Fibroblast of skin of right quadriceps (primary cell): ENCODE measurements at places on chromosomes 7 and 10.

GRCh38 chr10:115606086-115606485, 512.9 kb downstream of the ATRNL1 start:
- DNase-seq: peak; percentile 67

- no peak for DNase-seq
These were observed 12.1 kb downstream of the DOCK1 start for GRCh38 chr10:126917375-126917774.

DNA sequence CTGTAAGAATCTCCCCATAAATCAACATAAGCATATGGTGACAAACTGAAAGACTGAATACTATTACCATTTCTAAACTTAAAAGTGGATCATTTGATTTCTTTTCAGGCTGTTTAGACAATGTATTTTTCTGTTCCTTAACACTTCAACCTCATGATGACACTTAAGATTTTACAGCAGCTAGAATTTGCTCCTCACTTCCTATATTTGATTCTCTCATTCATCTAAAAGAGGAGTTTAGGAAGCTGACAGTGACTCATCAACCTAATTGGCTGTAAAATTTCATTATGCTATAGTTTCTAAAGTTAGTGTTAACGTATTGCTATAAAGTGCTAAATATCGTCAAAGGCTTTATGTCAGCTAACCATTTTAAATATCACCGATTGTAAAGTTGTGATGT, 478.7 kb downstream of the GRM8 start:
- DNase-seq: no peak

GRCh38 chr7:140455743-140456142, 23.6 kb downstream of the MKRN1 start:
- no peak for DNase-seq

- peak; percentile 97 for DNase-seq
These were observed 212.5 kb upstream of the CELF2 start for GRCh38 chr10:10804998-10805740.

- DNase-seq: no peak
These were observed at the start of gene NPC1L1 for GRCh38 chr7:44541028-44541869. NPC1L1 (minus strand) TSS chr7:44541330; CDS start chr7:44541259, 71 bp downstream.

GRCh38 chr10:11292576-11293302, 275.1 kb downstream of the CELF2 start:
- DNase-seq: no peak

GRCh38 chr7:26159243-26159642, 7.2 kb downstream of the NFE2L3 start:
- DNase-seq: peak; percentile 41

DNA sequence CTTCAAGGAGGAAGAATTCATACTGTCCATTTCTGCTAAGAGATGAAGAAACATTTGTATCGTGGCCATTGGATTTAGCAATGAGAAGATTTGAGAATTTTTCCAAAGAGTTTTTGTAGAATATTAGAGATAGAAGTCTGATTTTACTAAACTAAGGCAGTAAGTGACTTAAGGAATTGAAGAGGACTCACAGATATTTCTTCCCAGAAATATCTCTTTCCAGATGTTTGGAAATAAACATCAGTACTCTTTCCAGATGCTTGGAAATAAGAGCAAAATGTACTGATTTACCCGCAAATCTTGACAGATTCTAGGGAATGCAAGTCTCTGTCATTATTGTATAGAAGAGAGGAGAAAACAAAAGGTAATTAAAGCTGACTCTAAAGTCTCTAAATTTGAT, 91.3 kb downstream of the IMMP2L start:
- DNase-seq: no peak

GRCh38 chr7:50304911-50305582, 531 bp downstream of the IKZF1 start:
- DNase-seq: no peak

DNA sequence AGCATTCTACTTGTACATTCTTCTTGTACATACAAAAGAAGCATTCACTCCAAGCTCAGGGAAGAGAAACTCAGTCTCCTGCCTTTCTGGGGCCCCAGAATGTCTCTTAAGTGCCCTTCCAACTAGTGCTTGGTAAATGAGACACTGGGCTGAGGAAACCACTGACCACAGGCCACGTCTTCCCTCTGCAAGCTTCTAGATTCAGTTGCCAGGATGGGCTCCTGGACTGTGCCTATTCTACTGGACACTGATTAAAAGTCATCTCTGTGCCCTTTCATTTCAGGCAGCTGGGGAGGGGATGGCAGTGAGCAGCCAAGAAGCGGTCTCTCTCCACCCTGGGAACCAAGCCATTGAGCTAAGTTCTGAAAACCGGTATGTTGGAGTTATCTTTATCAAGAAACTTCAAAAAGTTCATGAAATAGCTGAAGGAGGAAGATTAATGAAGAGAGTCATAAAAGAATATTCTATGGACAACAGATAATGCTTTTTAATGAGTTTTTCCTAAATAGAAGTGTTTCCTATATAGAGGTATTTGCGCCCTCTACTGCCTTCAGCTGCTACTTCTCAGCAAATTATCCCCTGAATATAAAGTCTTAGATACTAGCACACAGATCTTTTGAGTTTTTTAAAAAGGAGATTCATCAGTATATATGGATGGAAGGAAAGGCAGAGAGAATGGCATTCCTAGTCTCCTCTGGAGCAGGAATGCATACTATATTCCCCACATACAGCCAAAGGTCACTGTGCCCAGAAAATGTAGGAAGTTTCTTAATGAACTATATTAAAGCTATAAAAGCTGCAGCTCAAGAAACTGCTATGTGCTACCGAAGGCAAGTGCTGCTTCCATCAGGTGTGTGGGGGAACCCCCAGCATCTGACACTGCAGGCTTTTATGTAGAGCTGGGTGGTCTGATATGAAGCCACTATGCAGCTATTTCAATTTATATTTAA, 8.4 kb upstream of the IFIT1B start:
- DNase-seq: peak; percentile 51

GRCh38 chr7:127487381-127487780, 94.9 kb upstream of the ZNF800 start:
- no peak for DNase-seq

- peak; percentile 39 for DNase-seq
These were observed 180.5 kb downstream of the PFKFB3 start for GRCh38 chr10:6383096-6383812.

GRCh38 chr10:114718374-114718773, 60.3 kb upstream of the ABLIM1 start:
- no peak for DNase-seq

DNA sequence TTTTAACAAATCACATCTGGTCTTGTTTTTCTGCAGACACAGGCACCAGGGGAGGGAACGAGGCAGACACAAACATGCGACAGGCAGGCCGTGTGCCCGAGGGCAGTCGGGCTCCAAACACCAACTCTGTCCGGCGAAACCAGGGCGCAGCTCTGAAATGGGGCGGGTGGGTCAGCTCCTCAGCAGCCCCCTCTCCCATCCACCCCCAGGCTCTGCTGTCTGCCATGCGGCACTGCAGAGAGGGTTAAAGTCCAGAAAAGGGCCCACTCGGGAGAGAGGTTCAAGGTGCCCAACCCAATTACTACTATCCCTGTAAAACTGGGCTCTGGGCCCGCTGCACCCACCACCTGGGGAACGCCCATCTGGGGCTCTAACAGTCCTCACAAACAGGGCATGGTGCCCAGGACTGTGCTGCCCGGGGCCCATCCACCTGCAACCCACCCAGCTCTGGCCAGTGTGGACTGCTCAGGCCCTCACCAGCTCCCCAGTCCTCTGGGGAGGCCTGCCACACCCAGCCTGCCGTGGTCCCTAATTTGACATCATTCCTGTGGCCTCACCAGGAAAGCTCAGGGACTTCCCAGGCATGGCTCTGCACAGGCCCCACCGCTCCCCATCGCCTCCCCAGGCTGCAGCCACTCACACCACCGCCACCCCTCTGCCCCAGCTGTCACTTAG, 18.7 kb downstream of the YKT6 start:
- DNase-seq: no peak

- DNase-seq: no peak
These were observed 10.3 kb upstream of the LRRN3 start for GRCh38 chr7:111080495-111081105.

DNA sequence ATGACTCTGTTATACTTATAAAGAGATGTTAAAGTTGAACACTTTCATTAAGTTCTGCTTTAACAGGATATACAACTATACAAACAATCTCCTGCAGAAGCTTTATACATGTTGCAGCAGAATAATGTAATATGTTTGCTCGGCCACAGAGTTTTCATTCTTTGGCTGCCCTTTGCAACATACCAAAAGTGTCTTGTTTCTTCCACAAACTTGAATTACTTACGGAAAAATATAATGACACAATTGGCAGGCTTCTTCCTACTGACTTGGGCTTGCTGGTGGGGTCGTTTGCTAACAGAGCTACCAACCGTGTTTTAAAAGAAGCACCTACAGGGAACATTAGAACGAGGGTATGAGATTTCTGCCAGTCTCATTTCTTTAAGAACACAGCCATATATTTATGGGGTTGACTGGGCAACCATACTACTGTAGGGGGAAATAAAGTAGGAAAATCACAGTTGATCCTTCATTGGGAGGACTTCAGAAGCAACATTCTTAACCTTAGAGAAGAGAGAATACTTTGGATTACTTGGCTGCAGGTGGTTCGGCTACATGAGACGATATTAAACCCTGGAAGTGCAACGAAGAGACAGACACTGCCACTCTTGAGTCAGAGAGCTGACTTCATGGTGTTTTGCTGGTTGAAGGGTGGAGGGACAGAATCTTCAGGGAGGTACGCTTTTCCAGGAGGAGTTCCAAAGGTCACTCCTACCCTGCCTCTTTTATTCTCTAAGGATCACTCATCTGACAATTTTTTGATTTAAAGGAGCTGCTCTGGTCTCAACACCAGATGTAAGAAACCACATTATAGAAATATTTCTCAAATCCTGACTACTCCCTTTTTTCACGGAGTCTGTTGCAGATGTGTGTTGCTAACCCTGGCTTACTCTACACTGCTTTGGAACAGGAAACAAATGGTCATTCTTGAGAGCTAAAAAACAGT, 123.9 kb downstream of the SEMA3C start:
- DNase-seq: peak; percentile 73

GRCh38 chr10:88598055-88598454, 11.5 kb downstream of the LIPJ start:
- no peak for DNase-seq

DNA sequence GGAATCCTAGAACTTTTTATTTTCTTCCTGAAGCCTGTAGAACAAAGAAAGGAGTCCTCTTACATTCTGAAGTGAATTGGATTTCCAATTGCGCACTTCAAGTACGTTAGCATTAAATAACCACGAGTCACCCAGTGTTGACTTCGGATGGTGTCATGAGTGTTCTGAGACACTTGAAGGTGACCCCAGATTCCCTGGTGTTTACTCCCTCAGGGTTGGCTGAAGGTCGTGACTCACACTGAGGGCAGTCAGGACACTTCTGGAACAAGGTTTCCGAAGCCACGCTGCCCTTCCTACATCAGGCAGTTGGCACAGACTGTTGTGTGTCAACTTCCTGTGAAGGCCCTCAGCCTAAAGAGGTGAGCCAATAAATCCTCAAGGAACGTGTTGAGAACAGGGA, 186.6 kb upstream of the CELF2 start:
- DNase-seq: peak; percentile 90

GRCh38 chr7:120553491-120553890, 280.5 kb downstream of the KCND2 start:
- no peak for DNase-seq

GRCh38 chr10:117535298-117536071, 7.1 kb upstream of the EMX2 start:
- DNase-seq: peak; percentile 37

GRCh38 chr10:3465406-3465891, 292.9 kb upstream of the PITRM1 start:
- no peak for DNase-seq

DNA sequence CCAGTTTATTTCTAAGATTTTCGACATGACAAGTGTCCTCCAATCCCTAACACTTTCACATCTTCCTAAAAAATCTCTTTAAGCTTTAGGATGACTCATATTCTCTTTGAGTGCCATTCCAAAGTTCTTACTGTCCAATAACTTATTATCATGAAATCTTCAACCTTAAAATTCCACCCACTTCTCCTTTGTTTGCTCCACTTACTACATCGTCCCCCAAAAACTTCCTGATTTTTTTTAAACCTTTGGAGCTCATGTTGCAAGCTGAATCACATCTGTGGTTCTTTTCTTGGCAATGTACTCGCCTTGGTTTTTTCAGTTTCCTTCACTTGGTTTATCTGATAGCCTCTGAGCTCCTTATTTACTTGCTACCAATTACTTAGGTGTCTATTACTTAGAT, 39.2 kb upstream of the JCAD start:
- DNase-seq: peak; percentile 97

GRCh38 chr10:7479861-7480598, 69.2 kb upstream of the SFMBT2 start:
- DNase-seq: no peak

GRCh38 chr7:26397796-26398426, 106.2 kb downstream of the SNX10 start:
- DNase-seq: no peak

DNA sequence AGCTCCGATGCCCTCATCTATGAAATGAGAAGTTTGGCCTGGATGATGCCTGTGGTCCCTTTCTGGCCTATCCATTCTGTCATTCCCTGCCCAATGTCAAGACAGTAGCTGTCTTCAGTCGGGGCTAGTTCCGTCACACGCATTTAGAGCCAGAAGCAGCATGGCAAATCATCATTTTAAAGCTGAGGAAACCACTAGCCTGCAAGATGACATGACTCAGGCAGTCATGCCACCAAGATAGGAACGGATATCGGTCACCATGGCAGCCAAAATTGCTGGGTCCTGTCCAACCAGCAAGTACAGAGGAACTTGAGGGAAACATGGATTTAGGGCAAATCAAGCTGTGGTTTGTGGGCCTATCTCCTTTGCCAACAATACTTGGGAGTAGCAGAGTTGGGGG, 64.5 kb upstream of the MRLN start:
- DNase-seq: no peak

DNA sequence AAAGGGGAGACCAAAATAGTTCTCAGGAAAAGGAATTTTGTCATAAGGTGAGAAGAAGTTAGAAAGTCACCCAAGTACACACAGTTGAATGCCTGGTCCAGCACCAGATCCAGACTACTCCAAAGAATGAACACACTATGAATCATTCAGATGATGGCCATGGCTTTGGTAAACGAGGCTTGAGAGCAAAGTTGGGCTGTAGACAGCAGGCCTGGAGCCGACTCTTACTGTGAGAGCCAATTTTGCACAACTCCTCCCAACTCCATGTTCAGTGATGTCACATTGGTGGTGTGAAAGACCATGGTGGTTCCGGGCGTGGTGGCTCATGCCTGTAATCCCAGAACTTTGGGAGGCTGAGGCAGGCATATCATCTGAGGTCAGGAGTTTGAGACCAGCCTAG, 131.6 kb downstream of the PKD1L1 start:
- peak; percentile 67 for DNase-seq

DNA sequence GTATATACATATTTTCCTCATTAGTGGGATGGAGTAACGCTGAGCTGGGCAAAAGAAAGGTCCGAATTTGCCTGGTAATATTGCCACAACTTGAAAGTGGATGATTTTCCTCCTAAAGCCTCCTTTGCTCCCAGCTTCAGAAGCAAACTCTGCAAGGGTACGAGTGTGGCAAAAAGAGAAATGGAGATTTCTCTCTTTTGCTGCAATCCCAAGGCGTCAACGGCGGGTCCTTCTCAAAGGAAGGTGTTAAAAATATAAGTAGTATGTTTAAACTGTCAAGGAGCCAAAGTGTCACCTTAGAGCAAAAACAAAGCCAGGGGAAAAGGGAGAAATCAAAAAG, 12.4 kb upstream of the HOXA2 start:
- DNase-seq: no peak

- peak; percentile 33 for DNase-seq
These were observed 86.4 kb downstream of the MYL10 start for GRCh38 chr7:101542527-101543241.

GRCh38 chr10:115355162-115355760, 262.1 kb downstream of the ATRNL1 start:
- peak; percentile 60 for DNase-seq
